Activated CD4-positive, alpha-beta T cell treated with anti-CD3 and anti-CD28 coated beads for 4 hours (primary cell): ENCODE measurements at places on chromosomes 5 and 9.
A peak's percentile ranks its signal among the peaks of the same experiment; 100 is the strongest.

- peak; percentile 34 for DNase-seq
These were observed 227.0 kb upstream of the DAP start for GRCh38 chr5:10987925-10988504.

GRCh38 chr5:2680979-2681378 lies 70.5 kb downstream of the IRX2 start:
- DNase-seq = no peak

DNA sequence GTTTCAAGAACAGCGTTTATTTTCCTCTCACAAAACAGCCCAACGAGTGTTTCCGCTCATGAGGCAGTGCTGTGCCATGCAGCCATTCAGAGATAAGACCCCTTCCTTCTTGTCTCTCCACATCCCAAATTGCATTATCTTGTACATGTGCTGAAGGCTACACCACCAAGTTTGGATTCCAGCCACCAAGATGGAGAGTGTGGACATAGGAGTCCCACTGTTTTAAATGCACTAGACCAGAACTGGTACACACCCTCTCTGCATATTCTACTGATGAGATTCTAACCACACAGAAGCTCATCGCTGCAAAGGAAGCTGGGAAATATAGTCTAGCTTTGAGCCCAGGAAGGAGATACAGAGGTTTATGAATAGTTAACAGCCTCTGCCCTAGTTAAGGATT lies 509.4 kb downstream of the NFIB start:
- DNase-seq = no peak

GRCh38 chr5:1634337-1634661 lies 110.5 kb upstream of the LPCAT1 start:
- DNase-seq = no peak

- no peak for DNase-seq
These were observed 1.7 kb downstream of the TLE4 start for GRCh38 chr9:79573412-79573923.

DNA sequence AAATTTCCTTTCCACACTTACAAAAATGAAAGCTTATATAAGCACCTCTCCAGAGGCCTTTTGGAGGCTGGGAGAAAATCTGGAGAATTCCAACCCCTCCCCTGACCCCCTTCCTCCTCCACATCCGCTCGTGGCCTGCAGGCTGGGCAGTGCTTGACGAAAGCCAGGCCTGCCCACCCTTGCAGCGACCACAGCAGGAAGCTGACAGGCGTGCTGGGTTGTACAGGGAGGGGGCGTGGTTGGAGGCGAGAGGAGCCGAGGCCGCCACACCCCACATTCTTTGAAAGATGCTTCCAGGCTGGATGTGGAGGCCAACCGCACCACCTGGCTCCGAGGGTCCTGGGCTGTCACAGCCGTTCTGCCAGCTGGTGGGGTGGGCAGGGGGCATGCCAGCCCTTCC lies 47.8 kb upstream of the IER5L start:
- peak; percentile 33 for DNase-seq

GRCh38 chr9:123394291-123395235 lies 38.6 kb downstream of the CRB2 start:
- DNase-seq = no peak

DNA sequence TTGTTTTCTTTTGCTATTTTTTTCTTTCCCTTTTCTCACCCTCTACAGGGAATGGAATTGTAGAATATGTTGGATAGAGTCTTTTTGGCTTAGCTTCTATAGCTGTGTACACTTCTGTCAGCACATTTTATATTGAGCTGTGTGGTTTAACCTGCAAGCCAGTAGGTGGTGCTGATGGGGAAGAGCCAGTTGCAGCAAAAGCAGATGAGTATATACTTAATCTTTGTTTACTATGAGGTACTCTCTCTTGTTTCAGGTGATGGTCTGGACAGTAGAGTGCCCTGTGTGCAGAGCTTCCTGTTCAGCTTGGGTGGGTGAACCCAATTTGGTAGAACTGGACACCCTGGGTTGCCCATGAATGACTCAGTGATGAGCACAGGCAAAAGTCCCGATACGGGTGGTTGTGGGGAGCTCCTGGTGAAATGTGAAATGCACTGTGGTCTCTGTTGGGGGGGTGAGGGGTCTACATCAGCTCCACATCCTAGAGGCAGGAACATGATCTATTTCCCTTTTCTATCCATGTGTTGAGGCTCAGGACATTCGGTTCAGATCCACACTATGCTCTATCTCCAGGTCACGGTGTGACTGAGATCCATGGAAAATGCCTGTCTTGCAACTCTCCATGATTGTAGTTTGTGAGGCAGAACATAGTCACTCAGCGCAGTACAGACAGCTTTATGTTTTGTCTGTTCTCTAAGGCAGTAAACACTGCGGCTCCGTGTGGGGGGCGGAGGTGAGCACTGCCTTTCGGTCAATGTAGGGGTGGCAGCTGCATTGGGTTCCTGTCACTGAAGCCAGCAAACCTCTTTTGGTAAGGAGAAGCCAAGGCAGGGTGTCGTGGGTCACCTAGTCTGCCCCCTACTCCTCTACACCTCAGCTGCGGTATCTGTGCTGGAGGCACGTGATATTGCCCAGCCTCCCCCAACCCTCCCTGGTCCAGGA lies 353.2 kb downstream of the PRR16 start:
- DNase-seq = no peak
